ENCODE measurements at places on chromosomes 5 and 9.

DNA sequence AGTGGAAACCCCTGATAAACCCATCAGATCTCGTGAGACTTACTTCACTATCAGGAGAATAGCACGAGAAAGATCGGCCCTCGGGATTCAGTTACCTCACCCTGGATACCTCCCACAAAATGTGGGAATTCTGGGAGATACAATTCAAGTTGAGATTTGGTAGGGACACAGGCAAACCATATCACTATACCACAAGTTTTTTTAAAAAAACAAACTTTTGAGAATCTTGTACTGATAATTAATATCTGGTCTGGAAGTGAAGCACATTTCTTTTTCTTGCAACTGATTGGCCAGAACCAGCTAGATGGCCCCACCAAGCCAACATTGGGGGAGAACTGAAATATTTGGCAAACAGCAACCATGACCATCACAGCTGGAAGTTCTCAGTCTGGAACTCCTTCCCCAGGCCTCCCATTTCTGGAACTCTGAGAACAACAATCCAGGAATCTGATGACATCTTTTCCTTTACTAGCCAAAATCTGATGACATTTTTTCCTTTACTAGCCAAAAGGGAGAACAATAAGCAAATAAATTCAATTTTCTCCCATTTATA is 51.8 kb upstream of the CDKN2B start:
- DNase-seq = no peak

GRCh38 chr9:27925815-27926214 is 352.5 kb upstream of the C9orf72 start:
- no peak for DNase-seq

DNA sequence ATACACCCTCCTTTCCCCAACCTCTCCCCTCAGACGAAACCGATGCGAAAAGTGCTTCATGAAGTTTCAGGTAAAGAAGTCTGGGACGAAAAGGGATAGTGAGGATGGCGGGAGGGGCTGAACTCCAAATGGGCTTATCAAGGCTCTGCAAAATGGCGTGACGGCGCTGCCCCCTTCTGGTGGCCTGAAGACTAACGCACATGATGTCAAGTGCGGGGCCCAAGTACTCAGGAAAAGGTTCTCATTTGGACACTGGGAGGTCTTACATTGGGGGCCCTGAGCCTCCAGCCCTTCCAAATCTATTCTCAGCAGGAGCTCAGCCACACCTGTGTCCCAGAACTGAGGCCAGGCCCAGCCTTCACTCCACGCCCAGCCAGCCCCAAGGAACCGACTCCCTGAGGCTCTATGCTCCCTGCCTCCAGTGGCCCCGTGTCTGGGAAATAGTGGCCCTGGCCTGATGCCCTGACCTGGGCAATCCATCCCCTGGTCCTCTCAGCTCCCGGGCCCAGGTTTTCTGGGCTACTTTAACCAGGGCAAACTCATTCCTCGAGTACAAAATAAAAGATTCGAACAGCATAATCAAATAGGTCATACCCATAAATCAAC is 119.9 kb downstream of the KCNIP1 start:
- no peak for DNase-seq

DNA sequence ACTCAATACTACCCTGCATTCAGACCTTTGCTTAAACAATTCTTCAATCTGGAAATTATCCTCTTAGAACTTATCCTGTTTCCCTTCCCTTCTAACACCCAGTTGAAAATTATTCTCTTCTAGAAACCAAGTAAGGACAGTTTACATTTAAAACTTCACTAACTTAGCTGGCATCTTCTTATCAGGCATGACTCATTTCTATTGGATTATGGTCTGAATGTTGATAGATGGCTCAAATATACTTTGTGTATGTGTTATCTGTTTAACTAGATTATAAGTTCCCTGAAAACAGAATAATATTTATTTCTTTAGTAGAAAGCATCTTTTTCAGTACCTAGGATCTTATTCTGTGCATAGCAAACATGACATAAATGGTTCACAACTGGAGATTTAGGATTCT is 161.9 kb downstream of the PPP2R2B start:
- no peak for DNase-seq

DNA sequence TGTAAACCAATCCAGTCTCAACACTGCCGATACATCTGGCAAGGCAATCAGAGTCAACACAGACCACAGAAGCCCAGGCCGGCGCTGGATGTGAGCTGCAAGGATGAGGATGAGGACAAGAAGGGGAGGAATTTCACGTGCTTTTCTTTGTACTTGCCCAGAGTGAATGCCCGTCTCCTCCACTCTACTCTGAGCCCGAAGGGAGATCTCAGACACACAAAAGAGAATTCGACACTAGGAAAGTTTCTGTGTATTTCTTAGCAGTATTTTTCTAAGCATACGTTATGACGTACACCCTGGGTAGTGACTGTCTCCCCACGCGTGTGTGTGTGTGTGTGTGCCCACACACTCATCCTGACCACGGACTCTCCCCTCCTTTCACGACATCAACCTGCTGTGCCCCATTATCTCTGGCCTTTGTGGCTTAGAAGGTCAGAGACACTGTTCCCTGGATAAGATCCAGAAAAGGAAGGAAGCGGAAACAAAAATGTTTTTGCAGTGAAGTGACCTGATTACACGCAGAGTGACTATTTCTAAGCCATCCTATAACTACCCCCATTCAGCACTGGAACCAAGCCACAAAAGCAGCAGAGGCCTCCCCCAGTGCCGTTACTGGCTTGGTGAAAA is 227.3 kb upstream of the DAPK1 start:
- DNase-seq = no peak

- no peak for DNase-seq
Measured at GRCh38 chr9:129030191-129030590, 2.1 kb upstream of the SH3GLB2 start.

DNA sequence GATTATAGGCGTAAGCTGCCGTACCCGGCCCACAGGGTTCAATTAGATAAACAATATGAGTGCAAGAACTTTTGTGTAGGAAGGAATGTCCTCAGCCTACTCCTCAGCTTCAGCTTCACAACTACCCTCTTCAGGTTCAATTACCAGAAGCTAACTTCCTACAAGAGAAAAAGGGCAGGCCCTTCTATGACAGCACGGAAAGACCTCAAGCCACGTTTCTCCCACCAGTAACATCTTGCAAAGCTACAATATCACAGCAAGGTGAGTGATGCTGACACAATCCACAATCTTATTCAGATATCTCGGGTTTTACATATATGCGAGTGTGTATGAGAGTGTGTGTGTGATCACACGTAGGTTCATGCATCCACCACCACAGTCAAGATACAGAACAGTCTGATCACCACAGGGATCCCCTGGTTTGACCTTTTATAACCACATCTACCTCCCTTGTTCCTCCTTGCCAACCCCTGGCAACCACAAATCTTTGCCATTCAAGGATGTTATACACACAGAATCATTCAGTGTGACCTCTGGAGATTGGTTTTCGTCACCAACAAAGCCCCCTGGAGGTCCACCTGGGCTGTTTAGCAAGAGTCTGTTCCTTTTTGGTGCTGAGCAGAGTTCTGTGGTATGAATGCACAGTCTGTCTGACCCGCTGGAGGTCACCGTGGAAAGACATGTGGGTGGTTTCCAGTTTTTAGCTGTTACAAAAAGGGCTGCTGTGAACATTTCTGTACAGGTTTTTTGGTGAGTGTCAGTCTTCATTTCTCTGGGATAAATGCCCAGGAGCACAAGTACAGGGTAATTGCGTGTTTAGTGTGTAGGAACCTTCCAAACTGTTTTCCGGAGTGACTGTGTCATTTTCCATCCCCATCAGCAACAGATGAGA is 38.2 kb downstream of the IPPK start:
- peak; percentile 10 for DNase-seq

- DNase-seq = no peak
Measured at GRCh38 chr5:128081111-128081851, 2.3 kb upstream of the SLC12A2 start.

DNA sequence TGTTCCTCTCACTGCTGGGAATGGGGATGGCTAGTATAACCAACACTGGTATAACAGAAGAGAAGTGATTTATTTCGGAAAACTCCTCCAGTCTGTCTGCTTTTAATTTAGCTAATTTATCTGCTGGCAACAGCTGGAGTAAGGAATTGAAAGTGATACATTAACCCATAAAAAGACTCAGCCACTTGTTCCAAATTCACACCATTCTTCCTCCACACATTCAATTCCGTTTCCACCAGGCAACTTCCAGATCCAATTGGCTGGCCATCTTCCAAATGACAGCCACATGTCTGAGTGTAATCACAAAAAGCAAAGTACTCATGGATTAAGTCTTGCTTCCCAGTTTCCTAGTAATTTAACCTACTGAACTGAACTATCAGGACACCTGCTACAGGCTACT is 77.1 kb upstream of the RETREG1 start:
- no peak for DNase-seq

GRCh38 chr5:90612919-90613318 is 54.3 kb downstream of the ADGRV1 start:
- DNase-seq = no peak

GRCh38 chr9:31520301-31521085 is 864.0 kb upstream of the ACO1 start:
- no peak for DNase-seq

- no peak for DNase-seq
Measured at GRCh38 chr9:37761511-37761910, 7.9 kb downstream of the TRMT10B start.

DNA sequence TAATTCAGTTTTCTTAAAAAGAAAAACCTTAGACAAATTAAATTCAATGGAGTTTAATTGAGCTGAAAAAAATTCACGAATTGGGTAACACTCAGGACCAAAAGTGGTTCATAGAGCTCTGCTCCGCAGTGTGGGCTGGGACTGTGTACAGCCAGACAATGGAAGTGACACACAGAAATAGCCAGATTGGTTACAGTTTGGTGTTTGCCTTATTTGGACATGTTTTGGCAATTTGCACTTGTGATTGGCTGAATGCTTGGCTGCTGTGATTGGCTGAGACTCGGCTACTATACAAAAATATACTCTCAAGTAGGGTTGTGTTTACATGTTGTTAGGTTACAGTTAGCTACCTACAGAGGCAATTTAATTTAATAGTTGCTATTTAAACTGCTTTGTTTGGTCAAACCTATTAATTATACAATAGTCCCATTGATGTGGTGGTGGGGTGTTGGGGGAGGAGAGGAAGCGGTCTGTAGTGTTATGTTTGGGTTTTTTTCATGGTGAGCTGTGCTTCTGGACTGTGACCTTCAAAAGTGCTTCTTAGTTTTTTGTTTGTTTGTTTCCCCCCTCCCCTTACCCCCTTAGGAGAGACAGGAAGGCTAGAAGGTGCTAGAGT is 95.2 kb downstream of the CNTLN start:
- DNase-seq = no peak

GRCh38 chr5:34959323-34959722 is 30.0 kb downstream of the DNAJC21 start:
- DNase-seq = no peak

GRCh38 chr5:64839936-64840335 is 71.2 kb downstream of the CWC27 start:
- DNase-seq = no peak

GRCh38 chr5:132310141-132310834 is 16.1 kb downstream of the SLC22A4 start:
- DNase-seq = no peak

GRCh38 chr9:120507936-120508510 is 71.9 kb downstream of the CDK5RAP2 start:
- no peak for DNase-seq

DNA sequence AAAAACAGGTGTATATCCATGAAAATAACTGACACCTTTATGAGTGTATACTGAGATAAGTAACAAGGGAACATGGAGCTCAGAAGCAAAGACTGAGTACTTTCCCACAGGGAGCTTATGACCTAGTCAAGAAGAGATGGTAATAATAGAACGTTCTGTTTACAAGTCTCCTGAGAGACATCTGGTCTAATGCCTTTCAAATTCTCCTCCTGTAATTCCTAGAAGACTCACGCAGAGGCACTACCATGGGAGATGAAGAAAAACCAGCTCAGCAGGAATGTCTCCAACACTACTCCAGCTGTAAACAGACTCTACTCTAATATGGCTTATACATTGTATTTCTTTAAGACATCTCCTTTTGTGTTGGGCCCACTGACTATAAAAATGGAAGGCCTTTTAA is 503.6 kb upstream of the TUSC1 start:
- no peak for DNase-seq

- DNase-seq = no peak
Measured at GRCh38 chr5:10527281-10527950, 36.5 kb upstream of the ANKRD33B start.

DNA sequence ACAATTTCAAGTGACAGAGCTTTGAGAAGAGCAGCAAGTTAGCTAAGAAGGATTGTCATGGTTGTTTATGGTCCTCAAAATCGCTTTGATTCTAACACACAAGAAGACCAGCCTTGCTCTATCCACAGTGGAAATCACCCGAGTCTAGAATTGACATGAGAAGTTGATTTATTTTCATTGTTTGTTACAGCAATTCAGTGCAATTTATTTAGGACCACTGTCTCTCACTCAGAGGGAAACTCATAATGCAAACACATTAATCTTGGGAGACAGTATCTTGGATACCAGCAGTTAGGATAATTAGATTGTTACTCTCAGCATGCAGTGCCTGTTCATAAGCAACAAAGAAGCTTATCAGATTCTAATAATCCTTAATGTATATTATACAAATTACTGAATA is 498.9 kb downstream of the NTRK2 start:
- no peak for DNase-seq

GRCh38 chr5:153018121-153018520 is 472.3 kb upstream of the GRIA1 start:
- no peak for DNase-seq

DNA sequence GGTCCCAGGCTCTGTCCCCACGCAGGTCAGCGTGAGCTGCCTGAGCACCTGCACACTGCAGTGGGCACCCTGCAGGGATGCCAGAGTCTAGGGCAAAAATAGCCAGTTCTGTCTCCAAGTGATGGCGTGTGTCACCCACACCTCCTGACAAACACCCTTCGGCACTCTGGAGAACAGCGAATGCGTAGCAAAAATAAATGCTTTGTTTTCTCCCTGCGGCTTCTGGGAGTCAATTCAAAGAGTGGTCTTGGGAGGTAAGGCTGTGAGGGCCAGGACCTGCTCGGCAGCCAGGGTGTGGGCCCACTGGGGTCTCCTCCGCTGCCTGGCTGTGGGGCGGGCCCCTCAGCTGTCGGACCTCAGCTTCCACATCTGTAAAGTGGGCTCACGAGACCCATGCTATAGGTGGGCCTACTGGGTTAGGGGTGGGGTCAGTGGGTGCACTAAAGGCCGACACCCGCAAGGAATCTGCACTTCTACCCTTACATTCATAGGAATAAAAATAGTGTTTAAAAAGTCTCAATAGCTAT is 37.4 kb downstream of the RASGEF1C start:
- no peak for DNase-seq

GRCh38 chr5:14309878-14310531 is 166.9 kb downstream of the TRIO start:
- DNase-seq = no peak

DNA sequence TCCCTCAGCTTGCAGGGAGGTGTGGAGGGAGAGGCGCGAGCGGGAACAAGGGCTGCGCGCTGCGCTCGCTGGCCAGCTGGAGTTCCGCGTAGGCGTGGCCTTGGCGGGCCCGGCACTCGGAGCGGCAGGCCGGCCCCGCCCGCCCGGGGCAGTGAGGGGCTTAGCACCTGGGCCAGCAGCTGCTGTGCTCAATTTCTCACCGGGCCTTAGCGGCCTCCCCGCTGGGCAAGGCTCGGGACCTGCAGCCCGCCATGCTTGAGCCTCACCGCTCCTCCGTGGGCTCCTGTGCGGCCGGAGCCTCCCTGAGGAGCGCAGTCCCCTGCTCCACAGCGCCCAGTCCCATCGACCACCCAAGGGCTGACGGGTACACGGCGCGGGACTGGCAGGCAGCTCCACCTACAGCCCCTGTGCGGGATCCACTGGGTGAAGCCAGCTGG is 1516.4 kb downstream of the EFNA5 start:
- DNase-seq = no peak

Measured in activated CD8-positive, alpha-beta memory T cell treated with anti-CD3 and anti-CD28 coated beads, Interleukin-2, amount 50 U/mL, for 4 hours (primary cell).